ENCODE measurements at places on chromosomes 1 and 21.

GRCh38 chr1:112849425-112850033 is 106.5 kb downstream of the SLC16A1 start:
- DNase-seq = no peak

DNA sequence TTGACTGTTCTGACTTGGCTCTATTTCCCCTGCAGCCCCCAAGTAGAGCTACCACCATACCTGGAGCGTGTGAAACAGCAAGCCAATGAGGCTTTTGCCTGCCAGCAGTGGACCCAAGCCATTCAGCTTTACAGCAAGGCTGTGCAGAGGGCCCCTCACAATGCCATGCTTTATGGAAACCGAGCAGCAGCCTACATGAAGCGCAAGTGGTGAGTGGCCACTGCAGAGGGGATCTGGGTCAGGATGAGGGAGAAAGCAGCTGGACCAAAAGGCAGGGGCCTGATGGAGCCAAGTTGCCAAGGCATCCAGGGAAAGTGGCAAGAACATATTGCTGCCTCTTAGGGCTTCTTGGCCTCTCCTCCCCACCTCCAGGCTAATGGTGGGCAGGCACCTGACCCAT is 24.1 kb upstream of the TMEM222 start:
- no peak for DNase-seq

- peak; percentile 4 for DNase-seq
Observed at GRCh38 chr1:19113697-19114092, 96.4 kb downstream of the UBR4 start.

GRCh38 chr1:228365271-228366061 is 41.2 kb downstream of the TRIM11 start:
- no peak for DNase-seq

- DNase-seq = no peak
Observed at GRCh38 chr1:212607913-212608391, 609 bp upstream of the ATF3 start.

DNA sequence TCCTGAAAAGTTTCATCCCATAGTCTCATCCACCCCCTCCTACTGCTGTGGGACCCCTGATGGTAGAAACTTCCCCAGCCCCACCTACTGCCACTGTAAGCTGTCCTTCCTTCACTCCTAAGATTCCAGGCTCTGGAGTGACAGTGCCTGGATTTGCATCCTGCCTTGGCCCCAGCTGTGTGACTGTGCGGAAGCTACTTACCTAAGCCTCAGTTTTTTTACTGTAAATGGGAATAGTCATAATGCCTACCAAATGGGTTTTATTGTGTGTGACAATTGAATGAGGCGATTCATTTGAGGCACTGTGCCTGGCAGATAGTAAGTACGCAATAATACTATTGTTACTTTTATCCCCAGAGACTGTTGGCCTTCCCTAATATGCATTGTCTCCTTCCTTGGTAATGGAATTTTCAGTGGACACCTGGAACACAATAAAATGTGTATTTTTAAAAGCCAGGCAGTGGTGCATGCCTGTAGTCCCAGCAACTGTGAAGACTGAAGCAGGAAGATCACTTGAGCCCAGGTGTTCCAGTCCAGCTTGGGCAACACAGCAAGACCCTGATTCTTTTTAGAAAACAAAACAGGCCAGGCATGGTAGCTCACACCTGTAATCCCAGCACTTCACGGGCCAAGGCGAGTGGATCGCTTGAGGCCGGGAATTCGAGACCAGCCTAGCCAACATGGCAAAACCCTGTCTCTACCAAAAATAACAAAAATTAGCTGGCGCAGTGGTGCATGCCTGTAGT is 55.0 kb upstream of the ZNF326 start:
- no peak for DNase-seq

DNA sequence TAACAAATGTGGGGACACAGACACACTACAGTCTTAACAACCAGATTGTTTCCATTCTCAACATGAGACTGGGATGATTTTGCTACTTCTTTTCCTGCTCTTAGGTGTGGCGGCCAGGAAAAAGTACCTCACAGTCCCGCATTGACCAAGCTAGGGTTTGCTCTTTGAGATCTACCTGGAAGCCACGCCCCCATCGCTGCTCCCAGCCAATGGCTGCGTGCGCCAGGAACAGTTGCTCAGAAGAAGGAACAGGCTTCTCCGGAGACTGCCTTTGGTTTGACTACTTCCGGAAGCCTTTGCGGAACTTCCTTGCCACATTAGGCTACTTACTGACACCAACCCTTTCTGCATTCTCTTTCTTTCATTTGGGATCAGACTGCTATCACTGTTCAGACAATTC is 44.2 kb upstream of the PLD5 start:
- DNase-seq = no peak

- DNase-seq = no peak
Observed at GRCh38 chr1:163085041-163085903, 16.1 kb downstream of the RGS4 start.

- no peak for DNase-seq
Observed at GRCh38 chr1:43902058-43902831, 31.4 kb upstream of the ARTN start.

DNA sequence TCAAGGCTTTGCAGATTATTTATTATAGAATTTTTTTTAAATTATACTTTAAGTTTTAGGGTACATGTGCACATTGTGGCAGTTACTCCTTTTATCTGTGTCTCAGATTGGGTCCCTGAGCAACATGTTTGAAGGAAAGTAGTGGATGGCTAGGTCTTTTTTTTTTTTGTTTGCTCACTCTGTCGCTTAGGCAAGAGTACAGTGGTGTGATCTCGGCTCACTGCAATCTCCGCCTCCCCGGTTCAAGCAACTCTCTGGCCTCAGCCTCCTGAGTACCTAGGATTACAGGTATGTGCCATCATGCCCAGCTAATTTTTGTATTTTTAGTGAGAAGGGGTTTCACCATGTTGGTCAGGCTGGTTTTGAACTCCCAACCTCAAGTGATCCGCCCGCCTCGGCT is 39.6 kb upstream of the KIF21B start:
- no peak for DNase-seq

DNA sequence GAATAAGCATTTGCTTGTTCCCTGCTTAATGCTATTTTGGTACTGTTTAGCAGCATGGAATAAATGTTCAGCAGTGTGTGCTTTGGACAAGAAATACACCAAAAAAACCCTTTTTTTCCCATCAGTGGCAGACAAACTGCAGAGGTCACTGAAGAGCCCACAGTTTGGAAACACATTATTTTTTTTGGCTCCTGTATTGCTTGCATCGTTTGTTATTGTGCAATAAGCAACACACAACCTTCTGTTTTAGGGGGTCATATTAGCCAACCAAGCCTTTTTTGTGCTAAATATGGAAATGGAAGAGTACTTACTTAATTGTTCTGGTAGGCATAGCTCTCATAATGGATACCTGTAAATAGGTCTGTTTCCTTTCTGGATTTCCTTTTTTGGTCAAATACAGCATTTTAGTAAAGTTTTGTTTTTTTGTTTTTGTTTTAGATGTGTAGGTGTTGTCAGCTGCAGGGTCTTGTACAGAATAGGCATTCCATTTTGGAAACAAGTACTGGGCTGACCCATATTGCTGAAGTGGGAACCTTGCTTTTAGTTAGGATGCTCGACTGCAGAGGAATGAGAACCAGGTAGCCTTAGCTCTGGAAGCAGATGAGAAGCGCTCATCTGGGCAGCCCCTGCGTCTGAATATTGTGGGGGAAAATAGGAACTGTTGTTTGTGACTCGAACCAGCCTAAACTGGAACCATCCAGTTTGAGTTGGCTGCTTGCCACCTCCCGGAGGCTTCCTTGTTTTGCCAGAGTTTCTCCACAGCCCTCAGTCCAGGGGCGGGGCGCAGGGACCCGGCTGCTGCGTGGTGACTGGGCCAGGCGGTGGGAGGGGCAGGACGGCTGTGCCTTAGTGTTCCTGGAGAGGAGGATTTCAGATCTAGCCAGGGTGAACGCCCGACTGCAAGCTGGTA is 38.4 kb downstream of the SPEN start:
- no peak for DNase-seq

- DNase-seq = no peak
Observed at GRCh38 chr1:75641325-75641724, 30.4 kb upstream of the SLC44A5 start.

DNA sequence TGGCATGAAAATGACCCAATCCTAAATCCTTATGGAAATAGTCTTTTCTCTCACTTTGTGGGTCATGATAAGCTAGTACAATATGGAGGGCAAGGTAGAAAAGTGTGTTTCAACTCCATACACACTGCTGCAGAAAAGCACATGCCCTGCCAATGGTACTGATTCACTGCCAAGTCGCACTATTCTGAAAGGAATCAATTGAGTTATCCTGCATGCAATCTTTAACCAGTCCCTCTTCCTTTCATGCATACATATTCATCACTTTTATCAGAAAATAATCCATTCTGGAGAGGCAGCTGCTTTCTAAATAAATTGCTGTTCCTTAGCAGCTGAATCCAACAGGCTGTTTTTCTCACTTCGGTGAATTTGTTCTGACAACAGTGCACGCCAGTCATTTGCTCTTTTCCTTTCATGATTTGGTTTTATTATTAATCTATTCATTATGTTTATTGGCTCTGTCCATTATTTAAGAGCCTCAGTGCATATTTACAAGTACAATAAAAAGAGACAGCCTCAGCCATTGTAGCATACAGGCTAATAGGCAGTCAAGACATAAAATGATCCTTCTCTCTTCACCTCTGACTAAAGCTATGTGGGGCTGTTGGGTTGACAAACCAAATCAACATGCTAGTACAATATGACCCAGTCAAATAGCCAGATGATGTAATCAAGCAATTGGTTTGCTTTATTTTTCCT is 108.8 kb downstream of the CHD1L start:
- no peak for DNase-seq

GRCh38 chr1:186740324-186740723 is 60.1 kb upstream of the PTGS2 start:
- DNase-seq = no peak

GRCh38 chr1:247212627-247213617 is 41.1 kb upstream of the ZNF124 start:
- DNase-seq = no peak

DNA sequence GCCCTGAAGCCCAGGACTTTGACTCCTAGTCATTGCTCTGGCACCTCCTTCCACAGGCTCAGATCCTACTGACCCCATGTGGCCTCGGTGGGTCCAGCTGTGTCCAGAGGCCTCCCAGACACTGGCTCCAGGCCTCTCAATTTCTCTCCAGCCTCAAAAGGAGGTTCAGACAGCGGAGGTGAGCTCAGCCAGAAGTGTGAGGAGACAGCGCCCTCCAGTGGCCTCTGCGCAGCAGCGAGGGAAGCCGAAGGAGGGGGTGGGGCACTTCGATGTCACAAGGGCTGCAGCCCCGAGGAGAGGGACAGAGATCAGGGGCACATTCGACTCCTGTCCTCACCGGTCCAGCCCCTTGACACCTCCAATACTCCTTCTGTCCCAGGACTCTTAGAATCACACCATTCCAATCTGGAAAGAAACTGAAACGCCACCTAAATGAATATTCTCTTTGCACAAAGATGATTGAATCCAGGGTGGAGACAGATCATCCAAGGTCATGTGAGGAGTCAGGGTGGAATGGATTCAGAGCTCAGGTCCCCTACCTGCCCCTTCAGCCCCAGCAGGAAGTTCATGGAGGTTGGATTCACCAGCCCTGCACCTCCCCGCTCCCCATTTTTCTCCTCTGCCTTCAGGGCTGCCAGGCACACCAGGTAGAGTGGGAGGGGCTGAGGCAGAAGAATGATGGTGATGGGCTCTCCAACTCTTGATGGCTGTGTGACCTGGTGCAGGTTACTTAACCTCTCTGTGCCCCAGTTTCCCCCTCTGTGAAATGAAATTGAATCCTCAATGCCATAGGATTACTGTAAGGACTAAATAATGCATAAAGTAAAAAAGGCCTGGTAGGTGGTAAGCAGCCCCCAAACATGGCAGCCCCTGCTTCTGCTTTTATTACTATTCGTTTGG is 34.8 kb upstream of the ZBTB40 start:
- peak; percentile 46 for DNase-seq
